ENCODE measurements at places on chromosomes 11 and 22. TPM values are rescaled to one million over a fixed set of nuclear protein-coding genes. Genes with fewer than 3 reads are reported as not detected.
A peak's percentile ranks its signal among the peaks of the same experiment; 100 is the strongest.

DNA sequence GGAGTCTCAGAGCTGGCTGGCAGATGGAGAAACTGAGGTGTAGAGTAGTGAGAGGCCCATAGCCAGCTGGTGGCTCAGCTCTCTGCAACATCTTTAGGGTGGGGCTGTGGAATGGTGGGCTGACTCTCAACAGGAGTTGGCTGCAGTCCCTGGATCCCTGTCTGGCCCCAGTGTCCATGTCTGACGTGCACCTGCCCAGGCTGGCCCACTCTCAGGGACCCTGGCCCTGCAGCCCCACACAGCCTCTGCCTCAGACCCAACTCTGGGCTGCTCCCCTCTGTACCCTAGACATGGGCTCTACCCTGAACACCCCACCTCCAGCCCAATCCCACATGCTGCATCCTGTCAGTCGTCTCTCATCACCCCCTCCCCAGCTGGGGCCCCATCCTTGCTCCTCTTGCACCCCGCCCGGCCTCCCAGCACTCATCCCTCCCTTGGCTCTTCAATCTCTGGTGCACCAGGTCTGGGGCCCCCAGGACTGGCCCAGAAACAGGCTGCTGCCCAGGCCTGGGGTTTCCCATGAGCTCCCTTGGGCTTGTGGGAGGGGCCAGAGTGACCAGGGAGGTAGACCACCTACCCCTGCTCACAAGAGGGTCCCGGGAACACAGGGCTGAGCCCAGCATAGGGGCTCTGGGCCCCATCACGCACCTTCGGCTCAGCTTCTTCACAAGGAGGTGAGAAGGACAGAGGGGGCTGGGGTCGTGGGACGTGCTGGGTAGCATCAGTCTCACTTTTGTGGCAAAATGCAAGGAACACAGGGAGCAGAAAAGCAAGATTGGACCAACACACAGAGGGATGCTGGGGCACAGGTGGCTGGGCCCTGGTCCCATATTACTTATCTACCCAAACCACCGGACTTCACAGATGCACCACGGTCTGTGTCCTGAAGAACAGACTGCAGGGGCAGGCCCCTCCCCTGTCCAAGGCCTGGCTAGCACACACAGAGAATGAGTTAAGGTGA, 31.5 kb downstream of the ARVCF start:
- peaks cover 18% of the 10 kb centered on the region for H3K4me1 ChIP-seq
- H3K27me3 ChIP-seq: no peaks in the 10 kb centered on the region
- no peak for DNase-seq

- no peak overlapping the region for H3K4me3 ChIP-seq
- H3K4me1 ChIP-seq: no peaks in the 10 kb centered on the region
- no peak for DNase-seq
- H3K27me3 ChIP-seq: no peaks in the 10 kb centered on the region
- no peaks in the 10 kb centered on the region for H3K36me3 ChIP-seq
These were observed 101.7 kb downstream of the FAM181B start for GRCh38 chr11:82631722-82632630.

DNA sequence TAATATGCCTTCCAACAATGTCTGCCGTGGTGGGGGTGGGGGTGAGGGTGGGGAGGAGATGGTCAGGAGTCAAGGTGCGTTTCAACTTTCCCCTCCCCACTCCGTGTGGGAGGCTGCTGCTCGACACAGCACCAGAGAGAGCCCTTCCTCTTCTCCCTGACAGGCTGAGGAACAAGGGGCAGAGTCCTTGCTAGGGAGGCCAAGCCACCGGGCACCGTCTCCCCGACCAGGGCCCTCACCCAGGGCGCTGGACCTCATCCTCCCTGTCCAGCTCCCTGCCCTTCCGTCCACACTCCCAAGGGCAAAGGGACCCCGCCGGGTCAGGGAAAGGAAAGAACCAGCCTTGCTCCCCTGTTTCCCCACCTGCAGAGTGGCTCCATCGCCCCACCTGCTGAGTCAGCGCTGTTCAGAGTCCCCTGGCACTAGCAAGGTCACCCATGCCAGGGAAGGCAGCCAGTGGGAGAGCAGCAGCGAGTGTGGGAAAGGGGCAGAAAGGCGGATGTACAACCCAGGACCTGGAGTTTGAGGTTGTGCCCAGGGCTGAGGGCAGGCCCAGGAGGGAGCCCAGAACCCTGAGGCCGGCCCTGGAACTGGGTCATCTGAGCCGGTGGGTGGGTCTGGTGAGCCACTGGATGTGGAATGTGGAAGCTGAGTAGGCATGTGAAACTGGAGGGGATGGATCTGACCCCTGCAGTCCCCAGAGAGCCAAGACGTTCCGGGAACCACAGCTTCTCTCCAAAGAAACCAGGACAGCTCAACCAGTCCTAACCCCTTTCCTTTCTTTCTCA, 47.2 kb downstream of the BUD13 start:
- peaks cover 75% of the 10 kb centered on the region for H3K27me3 ChIP-seq
- H3K4me1 ChIP-seq: no peaks in the 10 kb centered on the region
- no peaks in the 10 kb centered on the region for H3K36me3 ChIP-seq
- no peak overlapping the region for H3K27ac ChIP-seq
- DNase-seq: no peak

DNA sequence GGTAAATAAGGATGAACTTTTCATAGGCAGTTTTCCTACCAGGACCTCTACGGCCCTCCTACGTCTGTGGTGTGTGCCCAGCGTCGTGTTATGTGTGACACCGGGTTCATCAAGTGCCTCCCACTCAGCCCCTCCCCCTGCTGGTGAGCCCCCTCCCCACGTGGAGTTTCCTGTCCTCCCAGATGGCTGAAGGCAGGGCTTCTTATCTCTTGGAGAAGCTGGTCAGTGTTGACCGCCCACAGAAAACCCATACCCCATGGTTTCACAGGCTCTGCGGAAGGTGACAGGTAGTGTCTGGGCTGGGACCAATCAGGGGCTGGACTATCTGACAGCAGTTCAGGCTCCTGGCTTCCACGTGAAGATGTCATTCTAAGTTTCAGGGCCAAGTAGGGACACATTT, 393.5 kb downstream of the TBC1D22A start:
- no peak overlapping the region for H3K4me3 ChIP-seq
- H3K4me1 ChIP-seq: no peaks in the 10 kb centered on the region
- H3K27ac ChIP-seq: no peak overlapping the region
- DNase-seq: no peak
- H3K36me3 ChIP-seq: peaks cover 3% of the 10 kb centered on the region

DNA sequence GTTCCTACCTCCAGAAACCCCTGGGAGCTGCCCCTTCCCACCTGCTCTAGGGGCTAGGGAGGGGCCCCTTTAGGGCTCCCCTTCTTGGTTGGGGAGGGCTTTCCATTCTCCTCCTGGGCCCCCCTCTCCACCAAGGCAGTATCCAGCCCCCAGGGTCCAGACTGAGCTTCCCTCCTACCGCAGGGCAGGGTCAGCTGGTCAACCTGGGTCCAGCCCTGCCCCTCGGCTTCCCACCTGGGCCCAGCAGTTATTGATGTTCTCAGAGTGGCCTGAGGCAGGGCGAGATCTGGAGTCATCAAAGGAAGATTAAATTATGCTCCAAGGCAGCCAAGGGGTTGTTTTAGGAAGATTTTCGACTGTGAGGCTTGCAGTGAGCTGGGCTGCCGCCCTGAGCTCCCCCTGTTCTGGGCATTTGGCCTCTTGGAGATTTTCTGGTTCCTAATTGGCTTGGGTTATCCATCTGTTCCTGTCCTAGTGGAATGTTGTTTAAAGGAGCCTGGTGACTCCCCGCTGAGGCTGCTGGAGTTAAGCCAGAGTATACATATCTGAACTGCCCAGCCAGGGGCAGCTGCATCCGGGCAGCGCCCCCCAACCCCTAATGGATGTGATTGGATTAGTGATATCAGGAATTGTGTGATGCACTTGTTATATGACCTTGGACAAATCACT, 1.8 kb upstream of the SLC22A8 start:
- H3K4me1 ChIP-seq: peaks cover 37% of the 10 kb centered on the region
- no peak for DNase-seq
- H3K36me3 ChIP-seq: no peaks in the 10 kb centered on the region
- H3K4me3 ChIP-seq: no peak overlapping the region

- no peak overlapping the region for H3K27ac ChIP-seq
- H3K4me1 ChIP-seq: no peaks in the 10 kb centered on the region
- peaks cover 38% of the 10 kb centered on the region for H3K36me3 ChIP-seq
These were observed 32.3 kb downstream of the ACO2 start for GRCh38 chr22:41501209-41501608.

Gene BET1L
- 27.3 TPM for total RNA-seq

DNA sequence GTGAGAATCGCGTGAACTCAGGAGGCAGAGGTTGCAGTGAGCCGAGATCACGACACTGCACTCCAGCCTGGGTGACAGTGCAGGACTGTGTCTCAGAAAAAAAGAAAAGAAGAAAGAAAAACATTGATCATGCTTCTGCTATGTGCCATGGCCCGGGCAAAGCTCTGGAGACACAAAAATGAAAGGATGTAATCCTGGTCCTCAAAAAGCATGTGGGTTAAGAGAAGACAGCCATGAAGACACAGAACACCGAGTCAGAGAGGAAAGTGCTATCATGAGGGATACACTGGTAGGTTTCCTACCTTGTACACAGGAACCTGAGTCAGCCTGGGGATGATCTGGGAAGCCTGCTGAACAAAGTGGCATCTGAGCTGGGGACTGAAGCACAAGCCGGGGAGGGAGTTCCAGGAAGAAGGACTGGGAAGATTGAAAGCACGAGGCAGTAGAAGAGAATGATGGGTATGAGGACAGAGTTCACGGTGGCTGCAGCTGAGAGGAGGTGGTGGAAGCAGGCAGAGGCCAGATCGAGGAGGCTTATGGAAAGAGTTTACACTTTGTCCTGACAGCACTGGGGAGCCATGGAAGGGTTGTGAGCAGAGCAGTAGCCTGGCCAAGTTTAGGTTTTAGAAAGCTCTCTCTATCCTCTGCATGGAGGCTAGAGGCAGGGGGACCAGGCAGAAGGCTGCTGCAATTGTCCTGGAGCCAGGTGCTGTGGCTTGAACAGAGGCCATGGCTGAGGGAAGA, 9.9 kb upstream of the MAFF start:
- H3K4me3 ChIP-seq: no peak overlapping the region
- H3K36me3 ChIP-seq: no peaks in the 10 kb centered on the region
- peaks cover 73% of the 10 kb centered on the region for H3K4me1 ChIP-seq
- H3K27ac ChIP-seq: peak overlapping the region; percentile 6
- no peaks in the 10 kb centered on the region for H3K27me3 ChIP-seq
